Motor neuron (in vitro differentiated cells): ENCODE measurements at places on chromosomes 5 and 9.

DNA sequence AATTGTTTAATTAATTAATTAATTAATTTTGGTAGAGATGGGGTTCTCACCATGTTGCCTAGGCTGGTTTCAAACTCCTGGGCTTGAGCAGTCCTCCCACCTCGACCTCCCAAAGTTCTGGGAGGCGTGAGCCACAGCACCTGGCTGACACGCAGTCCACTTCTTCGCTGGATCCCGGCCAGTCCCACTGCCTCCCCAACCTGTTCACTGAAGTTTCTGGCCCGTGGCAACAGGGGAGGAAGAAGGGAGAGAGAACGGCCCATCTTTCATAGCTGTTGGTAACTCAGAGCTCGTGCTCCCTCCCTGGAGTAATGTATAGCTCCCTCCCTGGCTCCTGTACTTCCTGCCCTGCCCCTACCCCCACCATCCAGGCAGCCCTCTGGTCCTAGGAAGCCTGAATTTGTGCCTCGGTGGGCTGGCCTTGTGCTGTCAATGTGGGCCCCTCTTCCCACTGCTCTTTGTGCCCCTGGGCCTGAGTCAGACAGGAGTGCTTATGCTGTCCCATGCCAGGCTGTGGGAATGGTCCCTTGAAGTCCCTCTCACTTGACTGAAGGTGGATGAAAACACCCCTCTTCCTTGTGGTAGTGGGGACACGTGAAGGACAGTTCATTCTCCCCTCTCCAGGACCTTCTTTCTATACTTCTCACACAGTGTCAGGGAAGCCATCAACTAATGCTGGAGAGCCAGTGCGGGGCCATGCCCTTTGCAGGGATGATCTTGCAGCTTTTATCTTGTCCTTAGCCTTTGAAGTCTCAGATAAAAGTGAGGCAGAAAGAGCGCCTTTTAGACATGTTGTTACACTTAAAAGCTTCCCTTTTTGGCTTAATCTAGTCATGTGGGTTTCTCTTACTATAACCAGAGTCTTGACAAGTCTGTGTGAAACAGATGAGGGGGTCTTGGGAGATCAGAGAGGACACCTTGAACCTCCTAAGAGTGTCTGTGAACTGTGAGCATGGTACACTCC is 38.1 kb downstream of the ANGPTL2 start:
- ATAC-seq = no peak

GRCh38 chr5:27810458-27810857 is 772.1 kb upstream of the CDH9 start:
- no peak for ATAC-seq

GRCh38 chr5:170365831-170366230 is 23.3 kb downstream of the KCNMB1 start:
- ATAC-seq = no peak

- peak; percentile 56 for ATAC-seq
Measured at GRCh38 chr5:132426525-132427138, 57.1 kb downstream of the SLC22A5 start.

DNA sequence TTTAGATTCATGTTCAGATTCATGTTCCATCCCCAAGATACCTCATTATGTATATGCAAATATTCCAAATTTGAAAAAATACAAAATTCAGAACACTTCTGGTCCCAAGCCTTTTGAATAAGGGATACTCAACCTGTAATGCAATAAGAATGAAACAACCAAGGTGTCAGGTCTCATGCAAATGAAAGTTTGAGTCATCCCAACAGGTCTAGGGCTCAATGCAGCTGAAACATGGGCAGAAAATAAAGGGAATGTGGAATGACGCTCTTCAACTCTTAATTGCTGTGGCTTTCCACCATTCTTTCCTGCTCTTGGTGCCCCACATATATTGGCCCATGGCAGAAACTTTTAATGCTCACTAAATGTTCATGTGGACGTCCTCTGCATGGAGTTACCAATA is 107.3 kb upstream of the DAPK1 start:
- ATAC-seq = no peak

GRCh38 chr5:131460133-131460532 is 174.9 kb downstream of the RAPGEF6 start:
- no peak for ATAC-seq

DNA sequence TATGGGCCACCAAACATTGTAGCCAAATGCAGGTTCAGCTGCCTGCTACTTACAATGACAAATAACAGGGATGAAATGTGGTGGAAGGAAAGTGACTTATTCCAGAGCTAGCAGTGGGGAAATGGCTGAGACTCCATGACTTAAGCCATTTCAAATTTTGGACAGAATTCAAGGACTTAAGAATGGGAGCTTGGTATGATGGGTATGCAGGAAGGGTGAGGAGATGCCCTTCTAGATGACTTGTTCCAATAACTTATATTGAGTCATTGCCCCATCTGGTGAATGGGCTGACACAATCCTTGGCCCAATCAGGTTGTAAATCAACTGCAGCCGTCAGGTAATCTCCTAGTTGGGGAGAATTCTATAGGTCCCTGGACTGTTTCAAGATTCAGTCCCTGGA is 230.7 kb upstream of the SGCD start:
- no peak for ATAC-seq

DNA sequence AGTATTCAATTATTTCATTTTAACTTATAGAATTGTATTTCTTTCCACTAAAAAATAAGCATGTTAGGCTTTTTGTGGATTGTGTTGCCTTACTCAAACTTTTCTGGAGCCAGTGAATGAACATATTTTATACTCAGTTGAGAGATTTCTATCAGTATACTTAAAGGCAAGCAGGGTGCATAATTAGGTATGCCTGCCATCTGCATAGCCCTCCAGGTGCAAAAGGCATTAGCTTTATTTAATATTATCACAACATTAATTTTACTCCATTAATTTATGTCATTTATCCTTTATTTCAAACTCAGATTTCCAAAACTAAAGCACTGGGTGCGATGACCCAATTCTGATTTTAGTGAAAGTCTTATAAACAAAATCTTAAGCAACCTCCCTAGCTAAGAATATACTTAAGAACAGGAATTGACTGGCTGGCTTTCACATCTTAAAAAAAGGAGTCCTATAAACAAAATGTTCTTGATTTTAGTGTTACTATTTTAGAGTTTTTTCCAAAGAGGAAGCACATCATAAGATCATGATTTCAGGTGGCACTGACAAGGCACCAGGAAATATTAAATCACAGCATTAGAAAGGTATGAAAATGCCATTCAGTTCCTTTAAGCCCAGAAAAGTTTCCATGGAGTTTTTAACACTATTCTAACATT is 178.4 kb downstream of the MPDZ start:
- ATAC-seq = no peak

GRCh38 chr5:28523888-28524635 is 1485.7 kb upstream of the CDH9 start:
- peak; percentile 80 for ATAC-seq

- ATAC-seq = no peak
Measured at GRCh38 chr5:135433681-135434426, 13.3 kb downstream of the DCANP1 start.

DNA sequence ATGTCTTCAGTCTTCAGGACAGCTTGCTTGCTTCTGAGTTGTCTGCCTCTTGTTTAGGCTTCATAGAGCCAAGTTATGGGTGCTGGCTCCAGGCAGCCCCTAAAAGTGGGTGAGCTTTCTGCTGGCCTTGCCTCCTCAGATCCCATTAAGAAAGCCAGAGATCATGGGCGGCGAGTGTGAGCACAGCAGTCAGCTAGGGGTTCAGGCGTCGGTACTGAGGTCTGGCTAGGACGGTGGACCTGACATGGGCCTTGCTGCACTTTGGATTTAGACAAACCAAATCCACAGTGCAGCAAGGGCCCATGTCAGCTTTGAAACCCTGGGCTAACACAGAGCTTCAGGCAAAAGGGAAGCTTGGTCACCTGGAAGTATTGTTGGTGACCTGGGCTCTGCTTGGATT is 17.6 kb downstream of the PSAT1 start:
- ATAC-seq = no peak

DNA sequence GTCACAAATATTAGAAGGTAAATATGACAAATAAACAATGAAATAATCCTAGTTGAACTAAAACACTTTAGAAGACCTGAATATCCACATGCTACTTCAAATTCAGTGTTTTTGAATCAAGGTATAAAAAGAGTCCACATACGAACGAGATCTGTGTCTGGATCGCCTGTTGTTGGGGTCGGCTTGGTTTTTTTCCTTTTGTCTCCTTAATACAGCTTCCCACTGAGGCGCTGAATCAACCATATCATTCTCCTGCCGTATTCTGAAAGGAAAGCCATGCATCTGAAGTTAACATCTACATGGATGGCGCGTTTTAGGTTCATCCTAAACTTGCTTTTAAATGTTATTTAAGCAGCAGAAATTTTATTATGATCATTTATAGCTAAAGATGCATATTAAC is 235.2 kb downstream of the EPB41L4A start:
- ATAC-seq = no peak

DNA sequence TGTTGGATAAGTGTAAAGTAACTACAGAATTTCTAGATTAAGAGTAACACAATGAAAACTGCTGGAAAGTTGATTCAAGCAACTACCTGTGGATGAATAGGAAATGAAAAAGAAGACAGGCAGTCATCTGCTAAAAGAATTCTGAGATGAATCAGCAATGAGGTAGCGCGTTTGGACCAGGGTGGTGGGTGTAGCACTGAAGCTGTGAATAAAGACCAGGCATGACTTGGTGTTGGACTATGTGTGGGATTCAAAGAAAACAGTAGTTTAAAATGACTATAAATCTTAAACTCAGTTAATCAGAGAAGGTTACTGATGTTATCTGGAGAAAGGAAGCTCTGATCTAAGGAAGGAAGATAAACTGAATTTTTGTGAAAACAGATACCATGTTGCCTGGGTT is 159.8 kb downstream of the FBN2 start:
- ATAC-seq = no peak

DNA sequence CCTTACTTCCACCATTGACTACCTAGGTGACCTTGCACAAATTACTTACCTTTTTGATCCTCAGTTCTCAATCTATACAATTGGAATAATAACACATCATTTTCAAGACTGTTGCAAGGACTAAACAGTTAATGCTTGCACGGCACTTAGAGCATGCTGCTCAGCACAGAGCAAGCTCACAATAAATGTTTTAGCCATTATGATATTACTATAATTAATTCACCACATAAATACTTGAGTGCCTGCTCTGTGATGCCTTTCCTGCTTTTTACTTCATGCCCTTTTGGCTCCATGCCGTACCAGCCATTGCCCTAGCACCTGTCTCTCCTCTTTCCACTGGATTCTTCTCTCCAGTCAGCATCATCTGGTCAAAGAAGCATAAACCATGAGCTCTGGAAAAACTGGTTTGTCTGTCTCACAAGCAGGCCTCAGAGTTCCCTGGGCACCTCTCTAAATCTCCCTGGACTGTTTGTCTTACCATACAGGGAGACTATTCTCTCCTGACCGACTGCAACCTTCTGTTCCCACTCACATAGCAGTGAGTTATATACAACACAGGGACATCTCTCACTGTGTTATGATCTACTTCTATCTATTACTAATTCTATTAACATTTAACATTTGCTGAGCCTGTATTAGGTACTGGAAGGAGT is 260.4 kb upstream of the ADRA1B start:
- ATAC-seq = no peak

- ATAC-seq = no peak
Measured at GRCh38 chr5:128966375-128966774, 1.1 kb downstream of the SLC27A6 start.

DNA sequence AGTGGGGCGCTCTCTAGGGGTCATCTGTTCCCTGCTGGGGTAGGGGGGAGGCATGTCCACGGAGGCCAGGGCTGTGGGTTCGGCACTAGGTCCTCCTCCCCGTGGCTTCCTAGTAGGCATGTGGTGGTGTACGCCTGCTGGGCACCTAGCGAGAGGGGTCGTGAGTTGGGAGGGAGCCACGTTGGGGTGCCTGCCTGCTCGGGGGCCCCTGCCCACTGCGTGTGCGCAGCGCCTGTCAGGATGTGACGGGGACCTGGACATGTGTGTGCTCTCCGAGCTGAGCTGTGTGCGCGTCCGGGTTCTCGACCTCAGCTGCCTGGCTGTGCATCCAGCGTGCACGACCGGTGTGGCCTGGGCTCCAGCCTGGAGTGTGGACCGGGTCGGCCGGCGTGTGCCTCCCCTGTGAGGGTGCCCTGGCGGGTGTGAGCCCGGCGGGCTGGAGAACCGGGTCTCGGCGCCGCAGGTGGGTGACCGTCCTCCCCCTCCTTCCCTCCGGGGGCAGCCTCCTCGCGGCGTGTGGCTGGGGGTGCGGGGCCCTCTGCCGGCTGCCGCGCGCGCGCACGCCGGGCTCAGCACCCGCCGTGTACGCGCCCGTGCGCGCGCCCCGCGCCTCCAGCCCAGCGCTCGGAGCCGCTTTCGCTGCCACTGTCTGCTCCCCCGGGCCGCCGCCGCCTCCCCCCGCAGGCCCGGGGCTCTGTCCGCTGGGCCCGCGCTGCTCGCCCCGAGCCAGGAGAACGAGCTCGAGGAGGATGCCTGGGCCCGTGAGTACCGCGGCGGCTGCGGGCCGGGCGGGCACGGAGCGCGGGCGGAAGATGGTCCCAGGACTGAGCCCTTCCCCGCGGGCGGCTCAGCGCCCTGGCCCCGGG is at the start of gene PRR7:
PRR7 (plus strand) TSS at position 615 of the 866 bp plus-strand sequence. CDS start 8,254 bp downstream, outside the sequence.
- ATAC-seq = peak; percentile 65

DNA sequence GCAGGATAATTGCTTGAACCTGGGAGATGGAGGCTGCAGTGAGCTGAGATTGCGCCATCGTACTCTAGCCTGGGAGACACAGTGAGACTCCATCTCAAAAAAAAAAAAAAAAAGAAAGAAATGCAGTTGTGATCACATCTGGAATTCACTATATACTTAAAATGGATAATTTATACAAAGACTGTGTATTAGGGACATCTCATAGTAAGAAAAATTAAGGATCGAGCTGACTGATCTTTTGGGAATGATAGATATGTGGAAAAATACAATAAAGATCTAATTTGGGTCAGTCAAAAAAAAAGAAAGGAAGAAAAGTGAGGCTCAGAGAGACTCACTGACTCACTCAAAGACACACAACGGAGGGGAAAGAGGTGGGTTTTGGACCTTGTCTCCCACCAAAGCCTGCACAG is 73.2 kb upstream of the STXBP1 start:
- no peak for ATAC-seq

DNA sequence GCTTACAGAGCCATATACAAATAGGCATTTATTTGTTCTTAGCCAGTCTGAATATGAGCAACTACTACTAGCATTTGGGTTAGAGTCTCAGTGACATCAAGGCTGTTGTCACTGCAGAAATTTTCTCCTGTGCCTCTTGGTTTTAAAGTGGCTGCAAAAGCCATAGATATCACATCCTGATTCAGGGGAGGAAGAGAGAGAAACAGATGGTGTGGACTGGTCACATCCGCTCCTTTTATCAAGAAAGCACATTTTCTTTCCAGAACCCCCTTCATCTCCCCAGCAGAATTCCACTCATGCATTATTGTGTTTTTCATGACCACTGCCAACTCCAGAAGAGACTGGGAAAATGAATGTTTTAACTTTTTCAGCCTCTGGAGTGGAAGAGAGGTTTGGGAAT is 69.8 kb downstream of the PTTG1 start:
- no peak for ATAC-seq

DNA sequence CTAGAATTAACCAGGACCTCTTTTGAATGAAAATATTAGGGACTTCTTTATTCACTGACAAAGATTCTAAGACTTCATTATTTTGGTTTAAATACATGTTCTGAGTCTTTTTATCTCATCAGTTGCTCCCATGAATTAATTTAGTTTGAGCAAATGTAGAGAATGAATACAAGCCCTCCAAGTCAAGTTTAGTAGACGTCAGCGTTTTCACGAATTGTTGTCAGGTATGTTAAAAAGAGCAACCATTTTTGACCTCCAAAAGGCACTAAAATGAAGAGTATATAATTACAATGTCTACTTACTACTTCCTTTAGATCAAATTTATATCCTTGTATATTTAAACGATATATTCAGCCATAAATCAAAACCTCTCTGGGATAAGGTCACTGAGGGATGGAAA is 809.3 kb upstream of the CDH6 start:
- ATAC-seq = no peak
